ENCODE measurements at places on chromosomes 6 and 20.

DNA sequence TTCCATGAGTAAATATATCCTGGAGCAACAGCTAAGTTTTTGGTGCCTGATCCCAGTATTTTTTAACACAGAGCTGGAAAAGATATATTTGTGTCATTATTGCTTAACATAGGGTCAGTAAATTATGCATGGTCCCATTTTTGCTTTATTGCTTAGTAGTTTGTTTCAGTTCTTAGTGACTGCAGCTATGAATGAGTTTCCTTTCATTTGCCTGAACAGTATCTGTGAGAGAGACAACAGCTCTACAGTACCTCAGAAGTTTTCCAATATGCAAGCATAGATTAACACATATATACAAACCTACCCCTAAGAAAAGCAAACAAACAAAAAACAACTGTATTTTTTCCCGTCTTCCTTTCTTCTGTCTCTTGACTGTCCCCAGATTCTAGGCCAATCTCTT lies 160.3 kb downstream of the MEI4 start:
- DNase-seq = no peak

DNA sequence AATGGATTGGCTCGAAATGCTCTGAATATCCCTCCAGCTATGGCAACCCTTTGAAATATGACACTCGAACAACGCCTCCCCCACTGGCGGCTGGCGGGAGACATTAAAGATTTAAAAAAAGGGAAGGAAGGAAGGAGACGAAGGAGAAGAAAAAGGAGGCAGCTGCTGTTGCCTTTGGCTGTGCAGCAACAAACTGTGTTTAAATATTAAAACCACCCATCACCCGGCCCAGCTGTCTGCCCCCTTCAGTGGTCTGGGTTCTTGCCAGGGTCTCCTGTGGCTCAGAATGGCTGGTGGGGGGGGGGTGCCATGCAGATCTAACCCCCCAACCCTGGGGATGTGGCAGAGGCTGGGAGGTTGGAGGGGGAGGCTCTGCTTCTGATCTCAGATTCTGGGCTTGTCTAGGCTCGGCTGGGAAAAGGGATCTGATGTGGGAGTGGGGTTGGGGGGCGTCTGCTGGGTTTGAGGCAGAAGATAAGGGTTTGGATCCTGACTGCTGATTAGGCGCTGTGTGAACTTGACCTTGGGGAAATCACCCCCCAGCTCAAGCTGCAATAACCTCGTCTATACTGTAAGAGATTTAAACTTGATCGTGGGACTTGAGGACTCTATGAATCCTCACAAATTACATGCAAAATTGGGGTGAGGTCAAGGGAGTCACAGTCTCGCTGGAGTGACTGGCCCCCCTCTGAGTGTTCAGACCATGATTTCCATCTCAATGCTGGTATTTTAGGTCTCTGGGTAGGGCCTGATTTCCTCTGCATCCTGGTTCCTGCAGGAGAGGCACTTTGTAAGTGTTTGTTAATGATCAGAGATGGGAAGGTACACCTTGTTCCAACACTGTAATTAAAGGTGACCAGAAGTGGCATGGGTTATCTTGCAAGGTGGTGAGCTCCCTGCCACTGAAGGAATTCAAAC lies 40.3 kb upstream of the BLCAP start:
- DNase-seq = no peak

DNA sequence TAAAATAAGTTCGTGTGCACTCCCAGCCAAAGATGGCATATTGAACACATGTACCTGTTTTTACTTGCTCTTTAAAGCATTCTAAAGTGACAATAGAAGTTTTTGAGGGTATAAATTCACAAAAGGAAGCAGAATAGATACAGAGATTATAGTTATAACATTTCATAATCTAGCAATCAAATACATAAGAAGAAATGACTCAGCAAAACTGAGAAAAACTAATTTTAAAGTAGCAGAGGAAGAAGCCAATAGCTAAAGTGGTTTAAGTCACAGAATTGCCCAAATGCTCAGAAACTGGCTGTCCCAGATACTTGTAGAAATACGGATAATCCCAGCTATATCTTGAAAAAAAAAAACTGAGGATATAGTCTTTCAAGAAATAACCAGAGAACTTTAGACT lies 49.2 kb upstream of the TBC1D32 start:
- DNase-seq = no peak

- DNase-seq = no peak
Observed at GRCh38 chr6:151796842-151797530, 10.5 kb upstream of the ESR1 start.

- DNase-seq = no peak
Observed at GRCh38 chr20:19347943-19348456, 135.6 kb downstream of the SLC24A3 start.

Measured in inflammatory macrophage treated with lipopolysaccharide for 4 hours (primary cell).